Astrocyte of the hippocampus (primary cell): ENCODE measurements at places on chromosomes 4 and X.
A peak's percentile ranks its signal among the peaks of the same experiment; 100 is the strongest.

DNA sequence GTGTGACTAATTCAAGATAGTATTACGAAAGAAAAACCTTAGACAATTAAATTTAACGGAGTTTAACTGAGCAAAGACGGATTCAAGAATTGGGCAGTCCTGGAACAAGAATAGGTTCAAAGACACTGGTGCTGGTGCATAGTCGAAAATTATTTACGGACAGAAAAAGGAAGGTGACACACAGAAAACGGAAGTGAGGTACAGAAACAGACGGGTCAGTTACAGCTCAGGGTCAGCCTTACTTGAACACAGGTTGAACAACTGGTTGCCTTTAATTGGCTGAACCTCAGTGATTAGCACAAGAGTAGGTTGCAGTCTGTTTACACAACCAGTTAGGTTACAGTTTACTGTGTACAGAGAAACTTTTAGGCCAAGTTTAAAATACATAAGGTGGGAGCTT is 31.5 kb downstream of the KLHL8 start:
- no peak for DNase-seq

GRCh38 chr4:154471526-154472331 is 19.9 kb downstream of the DCHS2 start:
- DNase-seq, result peak; percentile 18

- peak; percentile 61 for DNase-seq
Measured at GRCh38 chrX:2691543-2692220, 587 bp downstream of the CD99 start.

- peak; percentile 68 for DNase-seq
Measured at GRCh38 chrX:136209016-136209738, 42.0 kb downstream of the MAP7D3 start.

DNA sequence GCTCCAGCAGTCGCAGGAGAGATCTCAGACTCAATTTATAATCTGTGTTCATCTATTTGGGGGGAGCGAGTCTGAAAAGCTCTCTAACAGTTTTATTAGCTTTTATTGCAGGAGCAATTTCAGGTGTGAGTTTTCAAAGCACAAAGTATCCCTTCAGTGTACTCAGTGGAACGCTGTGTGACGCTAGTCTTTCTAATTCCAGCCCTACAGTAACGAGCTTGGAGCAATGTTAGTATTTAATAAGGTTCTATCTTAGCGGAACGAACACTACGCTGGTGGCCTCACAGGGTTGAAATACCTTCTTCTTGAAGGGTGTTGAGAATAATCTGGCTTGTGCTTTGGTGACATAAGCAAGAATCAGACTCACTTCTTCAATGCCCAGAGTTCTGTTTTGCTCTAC is 8.4 kb downstream of the HS3ST1 start:
- no peak for DNase-seq

DNA sequence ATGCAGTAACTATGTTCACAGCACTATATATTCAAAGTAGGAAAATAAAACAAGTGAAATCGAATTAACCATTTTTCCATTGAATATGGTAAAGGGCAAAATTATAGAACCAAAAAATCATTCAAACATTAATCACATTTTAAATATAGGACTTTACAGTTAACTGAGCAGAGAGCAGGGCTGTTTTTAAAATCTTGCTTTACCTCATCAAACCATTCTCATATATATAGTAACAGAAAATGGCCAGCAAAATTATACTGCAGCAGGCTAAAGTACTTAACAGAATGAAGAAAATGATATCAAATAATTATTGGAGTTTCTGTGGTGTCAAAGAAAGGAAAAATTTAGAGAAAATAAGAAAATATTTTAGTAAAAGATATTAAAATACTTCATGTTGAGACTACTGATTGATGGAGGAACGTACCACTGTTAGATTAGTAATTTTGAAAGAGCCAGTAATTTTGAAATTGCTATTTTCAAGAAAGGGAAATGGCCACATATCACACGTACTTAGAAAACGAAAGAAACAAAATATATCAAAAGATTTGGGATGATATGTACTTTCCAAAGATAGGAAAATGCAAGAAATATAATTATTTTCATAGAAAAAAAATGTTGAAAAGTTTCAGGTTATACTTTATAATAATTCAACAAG is 813.7 kb downstream of the DMD start:
- no peak for DNase-seq

GRCh38 chr4:51960486-51960885 is 59.7 kb downstream of the LRRC66 start:
- DNase-seq, result peak; percentile 26

- no peak for DNase-seq
Measured at GRCh38 chr4:110989125-110989524, 366.2 kb upstream of the PITX2 start.

DNA sequence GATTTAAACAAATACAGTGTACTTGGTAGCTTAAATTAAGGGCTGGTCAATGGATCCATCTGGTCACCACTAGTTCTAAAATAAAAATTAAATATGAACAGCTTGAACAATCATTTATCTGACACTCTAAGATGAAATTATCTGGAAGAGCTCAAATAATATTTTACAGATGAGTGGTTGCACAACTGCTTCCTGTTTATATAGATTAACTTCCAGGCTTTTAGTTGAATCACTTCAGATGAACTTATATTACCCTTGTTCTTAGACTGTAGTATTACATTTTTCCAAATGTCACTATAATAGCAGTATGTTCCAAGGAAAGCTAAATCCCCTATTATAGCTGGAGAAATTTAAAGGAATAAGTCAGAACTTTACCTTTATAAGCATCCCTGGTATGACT is 92.4 kb upstream of the SMIM10 start:
- DNase-seq, result no peak

GRCh38 chr4:156512622-156513021 is 459.0 kb downstream of the PDGFC start:
- no peak for DNase-seq

GRCh38 chr4:20423420-20423819 is 171.7 kb downstream of the SLIT2 start:
- no peak for DNase-seq
